Iris pigment epithelial cell (primary cell): ENCODE measurements at places on chromosomes 1 and 21.

GRCh38 chr1:13965770-13966398 lies 265.9 kb downstream of the PRDM2 start:
- DNase-seq, result peak; percentile 70

GRCh38 chr1:5821540-5822176 lies 170.6 kb downstream of the NPHP4 start:
- no peak for DNase-seq

- DNase-seq, result peak; percentile 92
These were observed 332.4 kb downstream of the CAMTA1 start for GRCh38 chr1:7117399-7118281.

DNA sequence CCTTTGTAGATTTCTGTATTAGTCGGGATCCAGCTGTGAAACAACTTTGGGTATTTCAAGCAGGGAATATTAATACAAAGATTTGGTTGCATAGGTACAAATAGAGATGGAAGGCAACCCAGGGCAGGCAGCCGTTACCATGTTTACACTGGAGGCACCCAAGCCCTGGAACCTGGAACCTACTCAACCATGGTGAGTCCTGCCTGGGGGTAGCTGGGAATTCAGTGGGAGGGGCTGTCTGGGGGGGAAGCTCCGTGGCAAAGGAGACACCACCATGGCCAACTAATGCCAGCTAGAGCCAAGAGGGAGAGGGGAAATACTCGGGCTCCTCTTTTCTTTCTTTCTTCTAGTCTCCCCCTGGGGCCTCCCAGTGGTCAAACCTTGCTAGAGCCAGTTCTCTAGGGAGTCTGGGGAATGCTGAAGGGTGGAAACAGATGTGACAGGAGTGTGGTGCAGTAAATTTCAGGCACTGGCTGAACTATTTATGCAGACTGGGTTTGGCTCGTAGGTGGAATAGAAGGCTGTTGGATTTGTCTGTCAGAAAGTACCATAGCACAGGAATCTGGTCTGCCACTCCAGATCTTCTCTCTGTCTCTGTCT lies 91.9 kb upstream of the CACNA1E start:
- DNase-seq, result no peak

GRCh38 chr1:78101514-78101913 lies 55.7 kb downstream of the GIPC2 start:
- peak; percentile 94 for DNase-seq

DNA sequence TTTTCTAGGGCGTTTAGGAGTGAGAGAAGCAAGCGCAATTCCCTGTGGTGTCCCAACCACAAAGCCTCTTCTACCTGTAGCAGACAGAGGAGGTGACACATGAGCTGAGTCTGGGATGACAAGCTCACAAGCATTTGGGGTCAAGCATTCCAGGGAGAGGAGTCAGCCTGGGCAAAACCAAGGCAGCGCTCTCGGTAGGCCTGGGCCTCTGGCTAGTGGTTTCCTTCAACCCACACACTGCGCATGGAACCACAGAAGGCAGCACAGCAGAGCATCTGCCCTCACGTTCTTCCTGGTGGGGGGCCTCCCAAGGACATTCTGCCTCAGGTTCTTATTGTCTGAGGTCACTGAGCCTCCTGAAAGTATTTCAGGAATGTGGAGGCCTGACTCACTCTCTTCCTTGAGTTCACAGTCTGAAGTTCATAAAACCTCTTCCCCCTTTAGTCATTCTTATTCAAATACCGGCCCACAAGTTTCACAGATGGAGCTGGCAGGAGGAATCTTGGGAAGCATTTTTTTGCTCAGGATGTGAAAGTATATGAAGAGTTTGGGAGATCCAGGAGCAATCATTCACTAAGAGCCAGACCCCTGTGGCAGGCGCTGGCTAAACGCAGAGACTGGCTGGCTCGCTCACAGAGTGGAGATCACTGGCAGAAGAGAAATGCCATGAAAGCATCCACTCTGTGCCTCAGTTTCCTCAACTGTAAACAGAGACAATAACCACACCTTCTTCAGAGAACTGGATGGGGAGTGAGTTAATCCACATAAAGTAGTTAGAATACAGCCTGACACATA lies 26.8 kb downstream of the CCN1 start:
- DNase-seq, result peak; percentile 100

DNA sequence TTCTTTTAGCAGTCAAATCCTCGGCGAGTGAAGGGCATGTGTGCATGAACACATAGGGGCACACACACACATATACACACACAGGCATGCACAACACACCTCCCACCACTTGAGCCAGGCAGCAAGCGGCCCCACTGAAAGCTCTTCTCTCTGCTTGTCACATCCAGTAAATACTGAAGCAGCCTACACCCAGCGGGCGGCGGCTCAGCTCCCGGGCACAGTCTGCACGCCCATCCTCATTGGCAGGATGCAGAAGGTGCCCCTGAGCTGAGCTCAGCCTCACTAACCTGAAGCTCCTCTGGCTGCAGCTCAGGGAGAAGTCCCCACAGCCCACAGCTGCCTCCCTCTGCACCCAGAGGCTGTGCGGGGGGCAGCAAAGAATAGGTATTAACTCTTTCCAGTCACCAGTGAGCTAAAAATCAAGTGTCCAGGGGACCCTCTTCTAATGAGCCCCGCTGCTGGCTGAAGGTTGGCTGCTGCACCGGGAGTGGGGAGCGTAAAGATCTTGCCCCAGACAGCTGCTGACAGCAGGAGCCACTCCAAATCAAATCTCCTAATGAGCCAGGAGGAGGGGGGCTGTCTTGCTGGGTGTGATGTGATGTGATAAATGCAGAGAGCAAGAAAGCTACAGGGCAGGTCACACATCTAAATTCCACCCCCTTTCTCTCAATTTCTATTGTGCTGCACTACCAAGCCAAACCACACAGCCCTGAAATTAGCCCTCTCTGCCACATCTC lies 12.5 kb downstream of the RGS8 start:
- DNase-seq, result no peak

- no peak for DNase-seq
These were observed 16.2 kb upstream of the WDR26 start for GRCh38 chr1:224450561-224451350.

DNA sequence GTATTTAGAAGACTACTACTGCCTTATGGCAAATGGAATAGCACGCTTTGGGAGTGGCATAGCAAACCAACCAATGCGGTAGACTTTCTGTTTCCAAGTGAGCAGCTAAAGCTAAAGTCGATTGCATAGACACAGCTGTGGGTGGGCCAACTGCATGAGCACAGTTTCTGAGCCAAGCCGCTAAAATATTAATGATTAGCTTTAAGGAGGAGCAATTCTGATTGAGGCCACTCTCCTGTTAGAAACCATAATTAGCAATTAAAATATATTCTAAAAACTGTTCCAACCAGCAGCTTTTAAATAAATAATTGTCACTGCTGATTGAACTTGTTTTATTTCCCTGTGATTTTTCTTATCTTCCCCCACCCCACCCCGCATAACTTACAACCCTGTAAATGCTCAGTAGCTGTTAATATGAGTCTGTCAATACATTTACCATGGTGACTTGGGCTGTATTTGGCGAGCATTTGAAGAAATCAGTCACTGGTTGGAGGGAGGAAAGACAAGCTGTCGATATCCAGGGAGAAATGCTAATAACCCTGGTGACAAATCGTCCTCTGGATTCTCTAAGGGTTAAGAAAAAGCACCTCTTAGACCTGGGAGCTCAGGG lies 32.2 kb downstream of the RNF220 start:
- no peak for DNase-seq
